ENCODE measurements at places on chromosomes 16 and 17.

DNA sequence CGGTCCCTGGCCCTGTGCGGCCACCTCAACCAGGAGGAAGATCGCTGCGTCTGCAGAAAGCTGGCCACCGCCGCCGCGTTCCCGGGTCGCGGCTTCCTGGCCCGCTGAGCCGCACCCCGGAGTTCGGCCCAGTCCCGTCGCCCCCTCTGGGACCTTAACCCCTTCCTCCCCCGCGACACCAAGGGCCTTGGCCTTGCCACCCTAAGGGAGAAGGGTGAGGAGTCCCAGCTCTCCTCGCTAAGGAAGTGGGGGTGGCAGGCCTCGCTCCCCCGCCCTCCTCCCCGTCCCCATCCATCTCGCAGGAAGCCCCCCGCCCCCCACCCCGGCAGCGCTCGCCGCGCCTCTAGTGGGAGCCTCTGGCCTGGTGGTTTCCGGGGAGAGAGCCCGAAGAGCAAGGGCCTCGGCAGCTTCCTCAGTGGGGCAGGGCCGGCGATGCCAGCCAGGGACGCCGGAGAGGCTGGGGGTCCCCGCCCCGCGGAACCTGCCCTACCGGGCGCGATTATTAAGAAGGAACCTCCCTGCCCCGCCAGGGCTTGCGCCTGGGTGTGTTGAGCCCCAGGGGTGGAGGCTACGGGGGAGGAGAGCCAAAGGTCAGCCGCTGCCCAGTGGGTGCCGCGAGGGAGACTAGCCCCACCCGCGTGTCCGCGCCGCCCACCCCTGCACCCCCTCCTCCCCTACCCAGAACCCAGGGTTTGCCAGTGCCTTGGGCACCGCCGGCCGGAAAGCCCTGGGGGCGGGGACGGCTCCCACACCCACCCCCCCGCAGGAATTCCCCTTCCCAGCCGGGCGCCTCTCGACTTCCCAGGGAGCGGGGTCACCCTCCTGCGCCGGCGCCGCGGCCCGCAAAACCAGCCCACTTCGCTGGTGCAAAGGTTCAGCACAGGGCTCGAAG is 6.8 kb downstream of the CBX4 start:
- H3K27ac ChIP-seq = no peak overlapping the region
- no peak for DNase-seq
- no peak overlapping the region for H3K4me3 ChIP-seq
- H3K4me1 ChIP-seq = peaks cover 13% of the 10 kb centered on the region
- no peaks in the 10 kb centered on the region for H3K27me3 ChIP-seq
- H3K36me3 ChIP-seq = peaks cover 17% of the 10 kb centered on the region

GRCh38 chr16:68490829-68491575 is 42.7 kb upstream of the SMPD3 start:
- no peak for DNase-seq
- H3K27me3 ChIP-seq = no peaks in the 10 kb centered on the region
- H3K36me3 ChIP-seq = no peaks in the 10 kb centered on the region
- no peak overlapping the region for H3K27ac ChIP-seq
- H3K4me3 ChIP-seq = 0 out of 2 replicates have a peak overlapping the region, but pooled peaks have one; percentile 2

- H3K36me3 ChIP-seq = no peaks in the 10 kb centered on the region
- DNase-seq = no peak
- H3K4me3 ChIP-seq = no peak overlapping the region
- H3K27ac ChIP-seq = no peak overlapping the region
- peaks cover 4% of the 10 kb centered on the region for H3K4me1 ChIP-seq
These were observed 3.9 kb upstream of the MRPS23 start for GRCh38 chr17:57853695-57854094.

DNA sequence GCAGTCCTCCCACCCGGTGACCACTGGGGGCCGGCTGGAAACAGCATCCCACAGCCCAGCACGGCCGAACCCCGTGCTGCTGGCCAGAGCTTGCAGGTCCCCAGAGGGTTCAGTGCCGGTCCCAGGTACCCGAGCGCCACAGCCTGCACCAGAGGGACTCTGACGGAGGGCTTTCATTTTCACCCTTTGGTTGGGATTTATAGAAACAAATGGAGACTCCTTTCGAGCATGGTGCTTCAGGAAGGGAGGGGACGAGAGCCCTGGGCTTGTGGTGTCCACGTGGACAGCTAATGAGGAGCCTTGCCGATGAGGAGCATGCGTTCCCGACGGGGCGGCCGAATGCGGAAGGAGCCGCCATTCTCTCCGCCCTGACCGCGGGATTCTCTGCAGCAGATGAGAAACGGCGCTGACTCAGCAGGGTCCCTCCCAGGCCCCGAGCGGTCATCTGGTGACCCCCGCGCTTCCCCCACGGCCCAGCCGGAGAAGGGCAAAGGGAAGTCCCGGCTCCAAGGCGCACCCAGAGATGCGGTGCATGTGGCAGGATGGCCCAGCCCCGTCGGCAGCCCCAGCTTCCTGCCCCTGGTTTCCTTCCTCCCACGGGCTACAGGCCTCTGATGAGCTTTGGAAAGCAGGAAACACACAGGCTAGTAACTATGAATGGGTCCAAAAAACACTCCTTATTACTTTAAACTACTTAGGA is 9.8 kb downstream of the SLC38A10 start:
- H3K27me3 ChIP-seq = no peaks in the 10 kb centered on the region
- peaks cover 3% of the 10 kb centered on the region for H3K4me1 ChIP-seq
- no peak for DNase-seq
- H3K27ac ChIP-seq = peak overlapping the region; percentile 88

GRCh38 chr16:67413978-67414911 is 2.0 kb downstream of the ZDHHC1 start:
- no peak for DNase-seq
- no peak overlapping the region for H3K27ac ChIP-seq
- H3K4me3 ChIP-seq = no peak overlapping the region
- peaks cover 7% of the 10 kb centered on the region for H3K4me1 ChIP-seq

DNA sequence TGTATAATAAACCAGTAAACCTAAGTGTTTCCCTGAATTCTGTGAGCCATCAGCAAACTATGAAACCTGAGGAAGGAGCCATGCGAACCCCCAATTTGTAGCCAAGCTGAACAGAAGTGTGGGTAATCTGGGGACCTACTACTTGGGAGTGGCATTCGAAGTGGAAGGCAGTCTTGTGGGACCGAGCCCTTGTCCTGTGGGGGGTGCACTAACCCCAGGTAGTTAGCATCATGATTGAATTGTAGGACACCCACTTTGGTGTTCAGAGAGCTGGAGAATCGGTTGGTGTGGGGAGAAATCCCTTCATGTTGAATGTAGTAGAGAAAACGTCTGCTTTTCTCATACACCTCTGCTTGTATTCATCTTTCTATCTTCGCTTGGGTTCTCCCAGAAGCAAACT is 79.7 kb upstream of the CPHXL start:
- no peak for DNase-seq
- no peak overlapping the region for H3K4me3 ChIP-seq
- H3K4me1 ChIP-seq = no peaks in the 10 kb centered on the region
- H3K36me3 ChIP-seq = no peaks in the 10 kb centered on the region

- no peak overlapping the region for H3K27ac ChIP-seq
- DNase-seq = no peak
- no peaks in the 10 kb centered on the region for H3K27me3 ChIP-seq
- H3K4me3 ChIP-seq = no peak overlapping the region
- H3K4me1 ChIP-seq = no peaks in the 10 kb centered on the region
These were observed 304.4 kb downstream of the HS3ST3B1 start for GRCh38 chr17:14605267-14605599.

DNA sequence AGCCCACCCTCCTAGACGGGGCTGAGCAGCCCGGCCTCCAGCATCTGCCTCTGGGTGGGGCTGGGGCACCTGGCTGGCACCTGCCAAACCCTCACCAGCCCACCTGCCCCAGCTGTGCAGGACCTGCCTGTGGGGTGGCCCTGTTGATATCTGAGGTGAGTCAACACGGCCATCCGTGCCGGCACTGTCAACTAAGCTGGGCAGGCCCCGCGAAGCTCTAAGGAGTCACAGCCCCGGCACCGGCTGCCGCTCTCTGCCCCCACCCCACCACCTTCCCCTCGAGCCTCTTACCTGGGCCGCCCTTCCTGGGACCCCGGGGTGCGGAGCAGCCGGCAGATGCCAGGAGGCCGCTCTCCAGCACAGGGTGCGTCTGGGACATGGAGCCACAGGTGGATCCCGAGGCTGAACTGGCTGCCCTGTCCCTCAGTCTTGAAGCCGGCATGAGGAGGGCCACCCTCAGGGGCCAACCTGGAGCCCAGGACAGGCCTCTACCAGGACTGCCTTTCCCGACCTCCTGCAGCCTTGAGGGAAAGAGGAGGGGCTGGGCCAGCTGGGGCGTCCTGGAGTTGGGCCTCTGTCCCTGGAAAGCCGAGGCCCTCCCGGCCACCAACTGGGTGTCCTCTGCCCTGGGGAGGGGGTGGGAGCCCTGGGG is 515 bp downstream of the CBFA2T3 start:
- DNase-seq = no peak
- no peaks in the 10 kb centered on the region for H3K36me3 ChIP-seq
- H3K4me3 ChIP-seq = peak overlapping the region; percentile 93
- H3K27ac ChIP-seq = peak overlapping the region; percentile 98
- no peaks in the 10 kb centered on the region for H3K27me3 ChIP-seq

- H3K4me3 ChIP-seq = no peak overlapping the region
- no peaks in the 10 kb centered on the region for H3K27me3 ChIP-seq
- no peak overlapping the region for H3K27ac ChIP-seq
- DNase-seq = no peak
- no peaks in the 10 kb centered on the region for H3K4me1 ChIP-seq
These were observed 18.8 kb downstream of the IL34 start for GRCh38 chr16:70665113-70665694.

GRCh38 chr17:28635506-28635905 is 9.5 kb downstream of the BLTP2 start:
- no peaks in the 10 kb centered on the region for H3K27me3 ChIP-seq
- no peak overlapping the region for H3K4me3 ChIP-seq
- peaks cover 76% of the 10 kb centered on the region for H3K36me3 ChIP-seq
- no peak for DNase-seq
- H3K27ac ChIP-seq = no peak overlapping the region
- no peaks in the 10 kb centered on the region for H3K4me1 ChIP-seq

GRCh38 chr17:9271989-9272388 is 250.7 kb downstream of the NTN1 start:
- H3K27ac ChIP-seq = no peak overlapping the region
- H3K27me3 ChIP-seq = no peaks in the 10 kb centered on the region
- no peak overlapping the region for H3K4me3 ChIP-seq
- no peaks in the 10 kb centered on the region for H3K4me1 ChIP-seq
- DNase-seq = no peak
- H3K36me3 ChIP-seq = no peaks in the 10 kb centered on the region

DNA sequence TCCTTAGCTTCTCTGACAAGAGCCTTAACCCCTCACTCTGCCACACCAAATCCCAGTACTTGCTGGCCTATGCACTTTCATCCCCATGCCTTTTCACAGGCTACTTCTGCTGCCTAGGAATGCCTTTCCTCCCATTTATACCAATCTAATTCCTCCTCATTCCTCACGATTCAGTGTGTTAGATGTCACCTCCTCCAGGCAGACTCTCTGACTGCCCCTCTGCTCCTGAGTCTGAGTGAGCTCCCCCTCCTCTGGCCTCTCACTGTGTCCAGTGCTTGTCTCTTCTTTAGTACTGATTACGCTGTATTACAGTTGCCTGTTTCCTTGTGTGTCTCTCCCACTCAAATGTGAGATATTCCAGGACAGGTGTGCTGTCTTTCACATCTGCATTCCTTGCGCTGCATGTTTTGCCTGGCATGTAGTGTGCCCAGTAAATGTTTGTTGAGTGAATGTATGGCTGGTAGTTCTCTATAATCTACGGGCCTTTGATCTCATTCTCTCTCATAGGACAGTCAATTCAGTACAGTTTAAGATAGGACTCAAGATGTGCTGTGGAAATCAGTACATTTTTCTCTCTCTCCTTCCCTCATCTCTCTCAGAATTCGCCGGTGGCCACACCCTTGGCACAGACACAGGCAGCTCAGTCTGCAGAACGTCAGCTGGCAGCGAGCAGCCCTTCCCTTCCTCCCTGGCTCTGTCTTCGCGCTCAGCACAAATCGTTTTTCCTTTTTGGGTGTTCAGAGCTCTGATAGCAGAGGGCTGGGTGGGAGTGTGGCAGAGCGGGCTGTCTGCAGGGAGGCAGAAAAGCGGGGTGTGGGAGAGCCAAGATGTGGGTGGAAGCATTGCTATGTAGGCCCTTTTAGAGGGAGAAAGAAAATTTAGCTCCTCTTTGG is 18.5 kb downstream of the ARL4D start:
- no peaks in the 10 kb centered on the region for H3K36me3 ChIP-seq
- H3K27ac ChIP-seq = no peak overlapping the region
- no peak for DNase-seq
- no peak overlapping the region for H3K4me3 ChIP-seq
- no peaks in the 10 kb centered on the region for H3K27me3 ChIP-seq
- H3K4me1 ChIP-seq = no peaks in the 10 kb centered on the region

- H3K36me3 ChIP-seq = no peaks in the 10 kb centered on the region
- H3K4me3 ChIP-seq = no peak overlapping the region
- H3K27ac ChIP-seq = no peak overlapping the region
- no peaks in the 10 kb centered on the region for H3K27me3 ChIP-seq
- no peak for DNase-seq
These were observed 126.3 kb upstream of the IRX3 start for GRCh38 chr16:54412777-54413455.

DNA sequence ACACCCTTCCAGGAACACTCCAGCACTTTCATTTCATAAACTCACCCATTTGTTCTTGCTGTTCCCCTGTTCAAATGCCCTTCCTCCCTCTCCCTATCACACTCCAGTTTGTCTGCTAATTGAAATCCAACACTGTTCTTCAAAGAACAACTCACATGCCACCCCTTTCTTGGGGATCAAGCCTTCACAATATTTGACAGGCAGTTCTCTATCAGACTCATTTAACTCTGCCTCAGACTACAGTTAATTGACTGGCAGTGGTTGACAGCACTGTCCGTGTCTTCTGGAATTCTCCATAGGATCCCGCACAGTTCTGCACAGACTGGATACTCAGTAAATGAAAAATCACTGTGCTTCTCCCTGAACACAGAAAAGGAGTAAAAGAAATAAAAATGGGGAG is 87.8 kb downstream of the PMP22 start:
- H3K36me3 ChIP-seq = no peaks in the 10 kb centered on the region
- H3K27ac ChIP-seq = no peak overlapping the region
- H3K4me1 ChIP-seq = no peaks in the 10 kb centered on the region
- H3K27me3 ChIP-seq = no peaks in the 10 kb centered on the region

GRCh38 chr16:11370084-11370931 is 25.0 kb downstream of the RMI2 start:
- no peak overlapping the region for H3K4me3 ChIP-seq
- H3K27me3 ChIP-seq = no peaks in the 10 kb centered on the region
- H3K27ac ChIP-seq = no peak overlapping the region
- no peaks in the 10 kb centered on the region for H3K36me3 ChIP-seq
- H3K4me1 ChIP-seq = peaks cover 15% of the 10 kb centered on the region
- DNase-seq = peak; percentile 57

GRCh38 chr17:50956750-50957523 is 90.8 kb upstream of the TOB1 start:
- H3K27me3 ChIP-seq = no peaks in the 10 kb centered on the region
- no peak overlapping the region for H3K4me3 ChIP-seq
- no peak overlapping the region for H3K27ac ChIP-seq
- DNase-seq = no peak
- peaks cover 11% of the 10 kb centered on the region for H3K4me1 ChIP-seq

All from GM12878 (cell line).